ENCODE measurements at places on chromosomes 2 and 18.

DNA sequence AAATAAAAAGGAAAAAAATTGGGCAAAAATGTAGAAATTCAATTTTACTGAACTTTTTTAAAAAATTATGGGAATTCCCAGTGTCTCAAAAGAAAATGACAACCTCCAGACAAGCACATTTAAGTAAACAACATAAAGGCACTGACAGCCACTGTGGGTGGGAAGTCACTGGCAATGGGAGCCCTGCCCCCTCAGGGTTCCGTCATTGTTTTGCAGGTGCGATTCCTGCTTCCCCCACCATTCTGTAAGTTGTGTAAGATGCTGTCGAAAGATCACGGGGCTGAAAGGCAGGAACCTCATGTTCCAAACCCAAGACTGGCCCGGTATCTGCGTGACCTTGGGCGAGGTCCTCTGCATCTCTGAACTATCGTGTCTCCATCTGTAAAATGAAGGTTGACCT lies 15.8 kb upstream of the ASPRV1 start:
- no peak for DNase-seq

GRCh38 chr2:235325151-235325550 lies 168.7 kb upstream of the AGAP1 start:
- peak; percentile 36 for DNase-seq

- DNase-seq, result no peak
Measured at GRCh38 chr2:238466243-238466756, 39.6 kb downstream of the ASB1 start.

DNA sequence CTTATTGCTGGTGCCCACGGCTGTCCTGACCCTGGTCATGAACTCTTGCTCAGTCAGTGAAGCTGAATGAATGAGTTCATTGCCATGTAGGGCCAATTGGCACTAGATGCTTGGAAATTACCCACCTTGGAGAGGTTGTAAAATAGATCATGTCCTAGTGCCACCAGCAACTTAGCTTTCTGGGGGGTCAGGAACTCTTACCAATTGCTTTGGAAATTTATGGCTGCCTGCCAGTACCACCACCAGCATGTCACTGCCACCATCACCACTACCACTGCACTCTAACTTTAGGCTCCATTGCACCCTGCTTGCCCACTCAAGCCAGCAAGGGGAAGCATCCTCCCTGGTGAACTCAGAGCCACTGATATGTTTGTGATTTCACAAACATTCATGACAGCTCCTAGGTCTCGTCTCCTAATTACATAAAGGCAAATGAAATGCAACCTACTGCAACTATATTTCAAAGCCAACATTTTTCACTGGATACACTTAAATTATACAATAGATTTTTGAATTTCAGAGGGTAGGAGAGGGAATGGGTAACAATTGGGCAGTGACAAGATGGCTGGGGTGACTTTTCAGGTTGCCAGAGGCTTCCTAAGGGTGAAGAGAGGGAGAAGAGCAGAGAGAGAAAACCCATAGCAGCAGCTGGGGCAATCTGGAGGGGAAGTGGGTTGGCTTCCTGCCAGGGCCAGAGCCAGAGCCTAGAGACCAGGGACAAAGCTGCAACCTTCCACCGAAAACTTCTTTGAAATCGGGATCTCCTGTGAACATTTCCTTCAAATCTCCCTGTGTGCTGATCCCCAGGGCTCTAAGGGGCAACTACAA lies 3.5 kb upstream of the EMILIN1 start:
- no peak for DNase-seq

DNA sequence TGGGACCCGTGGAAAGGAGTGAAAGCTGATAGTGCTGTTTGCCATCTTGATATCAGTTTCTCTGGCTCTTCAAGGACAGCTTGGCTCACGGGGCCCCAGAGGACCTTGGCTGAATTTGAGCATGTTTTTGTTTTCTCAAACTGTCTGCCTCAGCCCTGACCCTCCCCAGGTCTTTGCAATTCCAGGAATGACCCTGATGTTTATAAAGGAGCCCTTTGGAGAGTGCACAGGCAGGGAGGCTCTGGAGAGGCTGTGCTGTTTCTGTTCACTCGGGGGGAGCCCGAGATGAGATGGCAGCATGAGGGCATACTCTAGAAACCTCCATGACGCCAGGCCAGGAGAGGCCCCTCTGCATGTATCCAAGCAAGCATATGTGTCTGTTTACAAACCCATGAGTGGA lies 16.4 kb downstream of the IGFBP2 start:
- no peak for DNase-seq

DNA sequence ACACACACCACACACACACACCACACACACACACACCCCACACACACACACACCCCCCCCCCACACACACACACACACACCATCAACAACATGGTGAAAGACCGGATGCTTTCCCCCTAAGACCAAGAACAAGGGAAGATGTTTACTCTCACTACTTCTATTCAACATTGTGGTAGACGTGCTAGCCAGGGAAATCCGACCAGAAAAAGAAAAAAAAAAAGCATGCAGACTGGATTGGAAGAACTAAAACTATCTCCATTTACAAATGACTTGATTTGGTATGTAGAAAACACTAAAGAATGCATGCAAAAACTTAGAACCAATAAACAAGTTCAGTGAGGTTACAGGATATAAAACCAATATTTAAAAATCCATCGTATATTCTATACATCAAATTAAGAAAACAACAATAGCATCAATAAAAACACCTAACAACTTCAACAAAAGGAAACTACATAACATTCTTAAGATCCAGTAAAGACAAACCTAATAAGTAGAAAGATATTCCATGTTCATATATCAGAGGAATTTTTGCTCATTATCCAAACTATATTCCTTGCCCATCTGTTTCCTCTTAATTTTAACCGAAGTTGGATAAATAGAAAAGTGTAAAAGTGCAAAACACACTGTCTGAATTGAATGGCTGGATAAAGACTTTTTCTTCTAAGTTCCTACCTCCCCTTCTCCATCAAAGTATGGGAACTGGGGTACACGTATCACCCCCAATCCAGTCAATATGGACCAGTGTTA lies 51.5 kb upstream of the RNU4ATAC start:
- no peak for DNase-seq

DNA sequence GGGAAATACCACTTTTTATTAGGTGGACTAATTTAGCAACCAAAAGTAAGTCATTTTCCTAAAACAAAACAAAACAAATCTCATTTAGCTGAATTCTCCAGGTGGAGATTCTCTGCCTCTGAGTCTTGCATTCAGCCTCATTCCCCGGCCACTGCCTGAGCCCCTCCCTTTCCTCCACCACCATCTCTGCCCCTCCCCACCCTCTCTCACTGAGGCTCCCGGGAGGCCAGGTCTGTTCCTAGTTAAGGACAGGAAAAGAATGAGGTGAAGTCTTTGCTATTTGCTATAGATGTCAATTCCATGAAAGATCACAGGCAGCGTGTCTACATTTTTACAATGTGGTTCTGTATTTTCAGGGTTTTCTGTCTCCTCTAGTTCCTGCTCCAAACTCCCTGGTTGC lies 83.0 kb upstream of the SOX11 start:
- peak; percentile 61 for DNase-seq

DNA sequence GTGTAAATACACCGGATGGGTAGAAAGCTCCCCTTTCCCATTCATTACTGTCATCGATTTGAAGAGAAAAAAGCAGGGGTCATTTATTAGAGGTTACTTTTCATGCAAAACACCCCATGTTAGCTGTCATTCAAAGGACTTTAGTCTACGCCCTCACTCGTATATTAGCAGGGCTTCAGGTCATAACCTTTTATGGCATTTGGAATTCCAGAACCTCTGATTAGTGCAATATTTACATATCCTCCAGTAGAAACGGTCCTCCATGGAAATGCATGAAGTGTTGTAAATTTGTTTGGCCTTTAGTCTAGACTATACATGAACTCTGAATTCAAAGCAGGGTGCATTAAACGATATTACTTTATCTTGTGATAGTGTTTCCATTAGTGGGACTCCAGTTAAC lies 180.5 kb downstream of the ZNF516 start:
- no peak for DNase-seq
